ENCODE measurements at places on chromosomes 13 and 19.

- DNase-seq = no peak
These were observed 101.9 kb upstream of the AKAP11 start for GRCh38 chr13:42170029-42170428.

GRCh38 chr19:49862391-49863253 is 4.8 kb downstream of the PNKP start:
- no peak for DNase-seq

DNA sequence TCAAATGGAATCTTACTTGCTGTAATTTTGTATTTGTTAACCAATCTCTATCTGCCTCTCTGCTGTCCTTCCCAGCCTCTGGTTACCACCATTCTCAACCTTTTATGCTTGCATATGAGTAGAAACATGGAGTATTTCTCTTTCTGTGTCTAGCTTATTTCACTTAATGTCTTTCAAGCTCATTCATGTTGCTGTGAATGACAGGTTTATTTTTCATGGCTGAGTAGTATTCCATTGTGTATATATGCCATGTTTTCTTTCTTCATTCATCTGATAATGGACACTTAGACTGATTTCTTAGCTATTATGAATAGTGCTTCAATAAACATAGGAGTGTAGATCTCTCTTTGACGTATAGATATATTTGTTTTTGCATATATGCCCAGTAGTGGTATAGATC is 13.4 kb downstream of the ZNF460 start:
- no peak for DNase-seq

DNA sequence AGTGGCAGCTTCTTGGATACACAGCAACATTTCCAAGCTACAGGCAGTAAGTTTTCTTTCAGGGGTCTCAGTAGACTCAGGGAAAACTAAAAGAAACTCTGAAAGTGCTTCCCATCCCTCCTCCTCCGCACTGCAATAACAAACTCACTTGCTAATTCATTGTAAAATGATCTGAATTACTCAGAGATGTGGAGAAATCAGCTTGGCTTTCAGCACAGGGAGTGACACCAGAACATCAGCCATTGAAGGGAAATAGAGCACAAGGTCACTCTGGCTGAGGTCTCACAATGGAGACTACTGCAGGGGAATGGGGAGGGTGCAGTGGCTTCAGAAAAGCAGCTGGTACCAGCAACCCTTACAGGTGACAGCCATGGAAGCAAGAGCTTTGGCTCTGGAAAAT is 137.3 kb upstream of the SERP2 start:
- no peak for DNase-seq

- DNase-seq = no peak
These were observed 4.3 kb downstream of the PTOV1 start for GRCh38 chr19:49855277-49855675.

DNA sequence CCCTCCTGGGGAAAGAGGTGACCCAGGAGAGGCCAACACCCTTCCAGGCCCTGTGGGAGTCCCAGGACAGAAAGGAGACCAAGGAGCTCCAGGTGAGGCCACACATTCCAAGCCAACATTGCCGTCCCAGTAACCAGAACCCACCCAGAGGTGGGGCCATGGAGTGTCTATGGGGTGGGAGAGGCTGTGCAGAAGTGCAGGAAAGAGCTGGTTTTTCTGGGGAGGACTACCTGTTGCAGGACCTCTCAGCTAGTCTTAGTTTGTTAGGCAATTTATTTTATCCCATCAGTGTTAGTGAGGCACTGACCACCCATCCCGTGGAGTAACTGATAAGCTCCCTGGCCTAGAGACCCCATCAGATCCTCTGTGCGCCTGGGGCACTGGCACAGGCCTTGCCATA is 66.1 kb downstream of the RAB20 start:
- no peak for DNase-seq

All from NCI-H1436 treated with DMSO at 0.1 percent for 48 hours (cell line).